ENCODE measurements at places on chromosomes 13 and 19.

GRCh38 chr19:15337202-15337601, 4.9 kb upstream of the BRD4 start:
- DNase-seq, result no peak

DNA sequence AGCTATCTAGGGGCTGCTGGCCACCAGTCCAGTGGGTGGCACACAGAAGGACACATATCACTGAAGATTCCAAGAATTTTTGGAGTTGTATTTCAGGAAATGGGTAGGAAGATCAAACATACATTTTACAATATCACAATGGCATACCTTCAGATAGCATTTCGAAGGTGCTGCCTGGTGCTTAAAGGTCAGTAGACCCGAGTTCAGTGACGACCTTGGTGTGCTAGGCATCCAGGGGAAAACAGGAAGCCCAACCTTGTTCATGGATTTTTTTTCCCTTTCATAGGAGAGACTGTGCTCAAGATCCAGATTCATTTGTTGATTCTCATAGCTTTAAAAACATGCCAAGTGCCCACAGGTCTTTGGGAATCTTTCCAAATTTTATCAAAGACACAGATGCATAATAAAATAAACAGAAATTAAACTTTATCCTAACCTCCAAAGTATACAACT, 51.0 kb upstream of the RCBTB2 start:
- DNase-seq, result no peak

GRCh38 chr13:23392925-23393645, 40.4 kb downstream of the SACS start:
- no peak for DNase-seq

GRCh38 chr13:59880468-59880867, 283.3 kb downstream of the DIAPH3 start:
- DNase-seq, result no peak

DNA sequence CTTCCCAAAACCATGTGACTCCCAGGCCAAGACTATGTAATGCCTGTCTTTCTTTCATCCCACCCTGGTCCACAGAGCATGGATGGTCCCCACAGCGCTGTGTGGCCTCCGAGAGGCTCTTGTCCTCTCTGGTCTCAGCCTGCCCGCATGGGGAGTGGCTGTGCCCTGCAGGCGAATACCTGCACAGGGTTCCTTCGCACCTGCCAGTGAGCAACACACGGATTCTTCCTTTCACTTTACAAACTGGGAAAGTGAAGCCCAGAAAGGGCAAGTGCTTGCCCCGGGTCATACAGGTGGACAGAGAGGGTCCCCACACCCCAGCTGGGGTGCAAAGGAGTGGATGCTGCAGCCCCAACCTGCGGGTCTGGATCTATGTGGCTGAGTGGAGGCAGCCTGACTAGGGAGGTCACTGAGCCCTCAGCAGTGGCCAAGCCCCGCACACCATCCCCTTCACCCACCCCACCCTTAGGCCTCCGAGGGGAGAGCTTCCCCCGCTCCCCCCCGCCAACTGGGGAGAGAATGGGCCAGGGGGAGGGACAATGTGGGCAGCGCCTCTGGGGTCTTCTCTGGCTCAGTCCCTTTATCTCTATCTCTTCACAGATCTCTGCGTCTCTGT, 747 bp upstream of the MARK4 start:
- DNase-seq, result no peak

DNA sequence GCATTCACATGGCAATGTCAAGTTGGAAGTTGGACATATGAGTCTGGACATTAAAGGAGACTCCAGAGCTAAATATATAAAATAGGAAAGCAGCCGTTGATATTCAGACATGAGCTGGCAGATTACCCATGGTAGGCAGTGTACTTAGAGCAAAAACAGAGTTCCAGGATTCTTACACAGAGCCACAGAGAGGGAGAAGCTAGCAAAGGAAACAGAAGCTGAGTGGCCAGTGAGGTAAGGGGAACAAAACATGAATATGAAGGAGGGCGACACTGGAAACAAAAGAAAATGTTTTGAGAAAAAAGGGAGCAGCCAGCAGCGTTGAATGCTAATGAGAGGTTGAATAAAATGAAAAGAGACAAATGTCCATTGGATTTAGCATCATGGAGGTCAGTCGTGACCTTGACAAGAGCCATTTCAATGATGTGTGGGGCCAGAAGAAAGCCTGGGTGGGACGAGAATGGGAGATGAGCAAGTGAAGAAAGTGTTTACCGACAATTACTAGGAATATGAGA, 198.4 kb downstream of the POU4F1 start:
- DNase-seq, result no peak

GRCh38 chr13:112893570-112894422, 75.2 kb upstream of the MCF2L start:
- peak; percentile 42 for DNase-seq

DNA sequence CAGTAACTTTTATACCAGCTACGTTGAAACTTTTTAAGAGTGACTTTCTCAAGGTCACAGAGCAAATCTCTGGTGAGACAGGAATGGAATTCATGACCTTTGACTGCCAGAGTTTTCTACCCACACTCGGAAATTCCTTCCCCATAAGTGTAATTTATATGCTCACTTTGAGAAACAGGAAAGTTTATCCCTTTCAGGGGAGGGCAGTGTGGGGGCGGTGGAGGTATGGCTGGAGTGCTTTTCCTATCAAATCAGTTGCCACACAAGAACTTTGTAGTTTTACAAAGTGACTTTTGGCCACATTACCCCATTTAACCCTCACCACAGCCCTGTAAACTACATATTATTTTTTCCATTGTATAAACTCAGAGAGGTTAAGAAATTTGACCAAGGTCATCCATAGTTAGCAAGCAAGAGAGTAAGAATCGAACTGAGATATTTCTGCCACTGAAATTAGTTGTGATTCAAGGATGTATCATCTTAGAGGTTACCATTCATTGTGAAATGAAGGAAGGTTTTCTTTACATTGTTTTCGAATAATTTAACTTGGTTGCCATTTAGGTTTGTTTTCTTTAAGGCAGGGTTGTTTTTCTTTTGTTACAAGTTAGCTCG, 5.9 kb downstream of the KLF12 start:
- DNase-seq, result peak; percentile 55

Data from dermis microvascular lymphatic vessel endothelial cell (primary cell).